ENCODE measurements at places on chromosomes 11 and 22.
A peak's percentile ranks its signal among the peaks of the same experiment; 100 is the strongest.

DNA sequence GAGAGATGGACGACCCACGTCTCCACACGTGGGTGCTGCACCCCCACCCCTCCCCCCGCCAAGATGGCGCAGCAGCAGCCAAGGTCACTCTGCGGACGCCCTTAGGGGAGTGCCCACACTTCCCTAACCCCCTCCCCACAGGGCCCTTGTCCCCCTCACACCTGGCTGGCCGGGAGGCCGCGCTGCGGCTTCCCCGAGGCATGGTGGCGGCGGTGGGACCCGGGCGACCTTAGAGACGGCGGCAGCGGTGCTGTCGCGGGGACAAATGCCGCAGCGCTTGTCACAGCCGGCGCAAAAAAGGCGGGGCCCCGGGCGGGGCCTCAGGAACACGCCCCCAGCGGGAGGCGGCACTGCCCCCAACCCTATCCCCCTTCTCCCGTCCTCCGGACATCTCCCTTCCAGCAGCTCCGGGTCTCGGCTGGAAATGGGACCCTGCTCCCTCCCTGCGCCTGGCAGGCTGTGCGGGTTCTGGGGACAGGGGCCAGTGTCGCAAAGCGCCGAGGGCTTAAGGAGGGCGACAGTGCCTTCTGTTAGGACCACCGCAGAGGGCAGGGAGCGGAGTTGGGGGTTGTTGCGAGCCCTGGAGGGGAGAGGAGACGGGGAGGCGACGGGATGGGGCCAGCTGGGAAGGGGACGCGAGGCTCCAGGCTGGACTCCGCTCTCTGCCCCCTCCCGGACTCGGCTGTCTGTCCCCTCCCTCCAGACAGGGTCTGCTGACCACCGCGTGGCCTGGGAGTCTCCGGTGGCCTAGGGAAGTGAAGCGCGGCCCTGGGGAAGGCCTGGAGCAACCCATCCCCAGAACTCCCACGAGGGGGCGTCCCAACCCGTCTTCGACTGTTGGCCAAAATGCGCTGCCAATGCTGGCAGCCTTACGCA, at the start of gene CHCHD10:
TSS of gene CHCHD10 (minus strand) at position 300 of the 876 bp plus-strand sequence. CDS start at position 202, 98 bp downstream.
- DNase-seq: peak; percentile 72
- H3K4me3 ChIP-seq: peak within 1 kb of the TSS; percentile 81
- H3K36me3 ChIP-seq: peaks cover 2% of the 10 kb centered on the region
- peaks cover 12% of the 10 kb centered on the region for H3K27me3 ChIP-seq

DNA sequence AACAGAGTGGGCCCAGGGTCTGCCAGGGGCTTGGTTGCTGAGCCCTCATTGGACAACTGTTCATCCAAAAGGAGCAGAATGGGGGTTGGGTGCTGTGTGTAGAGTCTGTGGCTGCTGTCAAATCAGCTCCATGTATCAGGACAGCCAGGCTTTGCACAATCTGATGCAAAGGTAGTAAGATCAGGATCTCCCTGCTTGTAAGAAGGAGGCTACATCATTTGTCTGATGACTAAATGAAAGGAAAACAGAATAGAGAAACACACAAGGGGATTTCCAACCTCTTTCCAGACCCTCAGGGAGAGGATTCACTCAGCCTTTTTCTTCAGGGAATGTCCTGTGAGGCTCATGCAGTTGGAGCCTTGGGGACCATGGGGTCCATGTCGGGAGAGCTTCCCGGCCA, 7.2 kb downstream of the MICAL2 start:
- no peaks in the 10 kb centered on the region for H3K36me3 ChIP-seq
- DNase-seq: no peak
- H3K4me1 ChIP-seq: peaks cover 11% of the 10 kb centered on the region
- no peak overlapping the region for H3K27ac ChIP-seq

- H3K27me3 ChIP-seq: no peaks in the 10 kb centered on the region
- H3K4me1 ChIP-seq: no peaks in the 10 kb centered on the region
- no peak overlapping the region for H3K4me3 ChIP-seq
- no peaks in the 10 kb centered on the region for H3K36me3 ChIP-seq
- no peak for DNase-seq
Observed at GRCh38 chr22:49553518-49554295, 274.0 kb downstream of the BRD1 start.

DNA sequence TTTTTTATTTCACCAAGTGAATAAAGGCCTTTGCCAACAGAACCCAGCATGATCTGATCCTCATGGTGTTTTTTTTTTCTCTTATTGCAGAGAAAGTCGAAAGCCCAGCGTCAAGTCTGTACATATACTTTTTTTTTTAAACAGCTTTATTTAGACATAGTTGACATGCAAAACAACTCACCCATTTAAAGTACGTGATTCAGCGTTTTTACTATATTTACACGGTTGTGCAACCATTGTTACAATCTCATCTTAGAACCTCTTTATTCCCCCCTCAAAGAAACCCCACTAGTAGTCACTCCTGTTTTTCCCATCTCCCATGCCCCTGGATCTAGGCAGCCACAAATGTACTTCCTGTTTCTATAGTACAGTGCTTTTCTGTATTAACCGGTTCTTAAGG, 20.6 kb upstream of the AP1B1 start:
- DNase-seq: no peak
- no peak overlapping the region for H3K27ac ChIP-seq
- H3K4me1 ChIP-seq: no peaks in the 10 kb centered on the region
- H3K4me3 ChIP-seq: no peak overlapping the region
- no peaks in the 10 kb centered on the region for H3K27me3 ChIP-seq
- H3K36me3 ChIP-seq: no peaks in the 10 kb centered on the region

DNA sequence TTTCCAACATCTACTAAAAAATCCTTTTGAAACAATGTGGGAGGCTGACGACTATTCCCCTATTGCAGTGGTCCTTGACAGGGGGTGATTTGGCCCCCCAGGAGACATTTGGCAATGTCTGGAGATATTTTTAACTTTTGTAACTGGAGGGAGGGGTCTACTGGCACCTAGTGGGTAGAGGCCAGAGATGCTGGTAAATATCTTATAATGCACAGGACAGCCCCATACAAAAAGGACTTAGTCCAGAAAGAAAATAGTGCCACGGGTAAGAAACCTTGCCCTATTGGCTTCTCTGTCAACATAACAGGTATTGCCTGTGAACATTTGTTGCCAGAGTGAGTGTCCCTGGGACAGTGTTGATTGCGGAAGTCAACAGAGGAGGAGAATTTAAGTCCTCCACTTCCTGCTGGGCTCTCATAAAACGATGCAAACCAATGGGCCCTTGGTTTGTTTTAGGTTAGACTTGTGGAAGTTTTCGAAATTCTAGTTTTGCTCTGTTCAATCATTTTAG, 101.6 kb downstream of the MAML2 start:
- peaks cover 31% of the 10 kb centered on the region for H3K4me1 ChIP-seq
- H3K36me3 ChIP-seq: no peaks in the 10 kb centered on the region
- H3K4me3 ChIP-seq: no peak overlapping the region
- no peak for DNase-seq
- H3K27ac ChIP-seq: no peak overlapping the region

GRCh38 chr22:28589102-28589750, 90.4 kb downstream of the TTC28 start:
- DNase-seq: no peak
- H3K36me3 ChIP-seq: no peaks in the 10 kb centered on the region
- H3K27ac ChIP-seq: no peak overlapping the region

DNA sequence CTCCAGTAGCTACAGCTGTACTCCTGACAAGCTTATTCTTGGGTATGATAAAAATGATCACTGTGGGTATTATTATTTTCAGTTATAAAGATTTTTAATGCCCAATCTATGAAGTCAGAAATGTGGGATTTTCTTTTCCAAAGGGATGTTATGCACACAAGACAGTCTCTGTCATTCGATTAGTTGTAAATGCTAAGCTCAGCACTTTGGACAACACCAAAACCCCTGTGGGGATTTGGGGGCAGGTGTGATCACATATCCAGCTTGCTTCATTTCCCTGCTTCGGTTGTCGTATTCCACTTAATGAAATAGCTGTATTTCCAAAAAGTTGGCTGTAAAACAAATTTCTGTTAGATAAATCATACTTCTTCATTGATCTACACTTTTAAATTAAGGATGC, 931.5 kb downstream of the NTM start:
- H3K36me3 ChIP-seq: no peaks in the 10 kb centered on the region
- no peak for DNase-seq
- H3K27ac ChIP-seq: no peak overlapping the region
- H3K27me3 ChIP-seq: no peaks in the 10 kb centered on the region
- no peak overlapping the region for H3K4me3 ChIP-seq

- H3K4me1 ChIP-seq: no peaks in the 10 kb centered on the region
- H3K27ac ChIP-seq: no peak overlapping the region
- H3K36me3 ChIP-seq: no peaks in the 10 kb centered on the region
- DNase-seq: no peak
Observed at GRCh38 chr11:134372536-134372935, 39.5 kb downstream of the B3GAT1 start.

GRCh38 chr11:47477753-47478152, 28.8 kb upstream of the RAPSN start:
- no peak for DNase-seq
- no peaks in the 10 kb centered on the region for H3K27me3 ChIP-seq
- H3K4me3 ChIP-seq: no peak overlapping the region
- H3K4me1 ChIP-seq: no peaks in the 10 kb centered on the region

DNA sequence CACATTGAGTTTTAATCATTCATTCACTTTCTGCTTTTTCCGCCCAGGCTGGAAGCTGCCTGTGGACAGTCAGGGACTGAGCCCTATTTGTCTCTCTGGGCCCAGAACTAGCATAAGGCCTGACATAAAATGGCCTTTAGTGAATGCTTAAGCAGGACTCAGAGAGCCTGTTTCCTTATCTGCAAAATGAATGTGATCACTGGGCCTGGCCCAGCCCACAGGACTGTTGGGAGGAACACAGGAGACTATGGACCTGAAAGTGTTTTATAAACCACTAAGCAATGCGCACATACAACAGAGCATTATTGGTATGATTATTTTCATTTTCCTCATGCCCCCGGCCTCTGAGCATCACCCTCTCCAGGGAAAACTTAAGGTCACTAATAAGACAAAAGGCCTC, 3.9 kb upstream of the MYH9 start:
- no peak overlapping the region for H3K27ac ChIP-seq
- H3K4me3 ChIP-seq: no peak overlapping the region
- no peak for DNase-seq
- no peaks in the 10 kb centered on the region for H3K27me3 ChIP-seq
- no peaks in the 10 kb centered on the region for H3K36me3 ChIP-seq

GRCh38 chr22:50260801-50261614, 475 bp downstream of the MAPK12 start:
- H3K36me3 ChIP-seq: no peaks in the 10 kb centered on the region
- H3K4me3 ChIP-seq: no peak overlapping the region
- no peaks in the 10 kb centered on the region for H3K27me3 ChIP-seq
- H3K27ac ChIP-seq: no peak overlapping the region

- H3K27ac ChIP-seq: no peak overlapping the region
- H3K4me1 ChIP-seq: no peaks in the 10 kb centered on the region
- peaks cover 50% of the 10 kb centered on the region for H3K27me3 ChIP-seq
- H3K4me3 ChIP-seq: no peak overlapping the region
Observed at GRCh38 chr11:68999093-68999747, 13.8 kb downstream of the MRGPRF start.

DNA sequence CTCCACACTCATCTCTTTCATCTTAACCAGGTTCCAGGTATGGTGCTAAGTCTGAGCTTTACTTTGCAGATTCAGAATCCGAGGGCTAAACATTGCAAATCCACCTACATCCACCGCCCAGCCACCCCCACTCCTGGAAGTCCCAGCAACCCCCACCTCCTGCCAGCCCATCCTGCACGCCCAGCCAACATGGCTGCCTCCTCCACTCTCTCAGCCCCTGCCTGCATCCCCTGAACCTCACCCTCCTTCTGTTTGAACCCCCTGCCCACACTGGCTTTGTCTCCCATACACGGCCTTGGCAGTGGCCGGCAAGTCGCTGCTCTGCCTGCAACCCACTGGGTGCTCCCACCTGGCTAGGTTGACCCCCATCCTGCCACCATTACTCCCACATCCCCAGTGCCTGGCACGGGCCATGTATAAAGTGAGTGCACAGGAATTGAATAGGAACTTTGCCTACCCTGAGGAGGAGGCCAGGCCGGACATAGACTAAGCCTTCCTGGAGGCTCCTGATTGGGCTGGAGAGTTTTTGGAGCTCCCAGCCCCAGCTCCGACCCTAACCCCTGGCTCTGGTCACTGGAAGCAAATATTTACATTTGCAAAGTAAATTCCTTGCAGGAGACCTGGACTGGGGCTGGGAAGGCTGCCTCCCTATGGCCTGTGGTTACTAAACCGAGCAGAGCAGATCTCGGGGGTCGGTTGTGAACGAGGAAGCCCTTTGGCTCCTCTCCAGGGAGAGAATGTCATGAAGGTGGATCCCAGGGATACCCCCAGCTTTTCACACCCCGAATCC, 14.4 kb downstream of the EMID1 start:
- peaks cover 6% of the 10 kb centered on the region for H3K27me3 ChIP-seq
- DNase-seq: no peak
- no peaks in the 10 kb centered on the region for H3K4me1 ChIP-seq
- H3K36me3 ChIP-seq: no peaks in the 10 kb centered on the region
- H3K4me3 ChIP-seq: no peak overlapping the region

GRCh38 chr11:2321311-2321683, 19.5 kb downstream of the TSPAN32 start:
- H3K27me3 ChIP-seq: no peaks in the 10 kb centered on the region
- H3K36me3 ChIP-seq: no peaks in the 10 kb centered on the region
- DNase-seq: no peak
- H3K4me1 ChIP-seq: peaks cover 9% of the 10 kb centered on the region
- H3K27ac ChIP-seq: no peak overlapping the region
- no peak overlapping the region for H3K4me3 ChIP-seq

DNA sequence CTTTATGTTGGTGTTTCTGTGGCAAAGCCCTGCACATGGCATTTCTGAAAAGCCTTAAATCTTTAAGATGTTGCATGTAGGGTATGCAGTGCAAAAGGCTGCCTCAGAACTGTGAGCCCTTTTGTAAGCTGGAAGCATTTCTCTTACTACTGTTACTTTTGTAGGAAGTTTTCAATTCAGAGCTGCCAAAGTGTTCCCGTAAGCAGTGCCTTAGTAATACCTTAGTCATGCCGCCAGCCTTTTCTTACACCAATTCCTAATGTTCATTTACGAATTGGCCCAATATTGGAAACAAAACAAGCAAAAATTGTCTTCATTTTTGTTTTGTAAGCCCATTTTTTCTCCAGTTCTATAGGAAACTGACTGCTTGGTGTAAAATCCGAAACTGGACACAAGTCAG, 67.4 kb upstream of the RASSF10 start:
- no peaks in the 10 kb centered on the region for H3K4me1 ChIP-seq
- H3K27me3 ChIP-seq: no peaks in the 10 kb centered on the region
- H3K36me3 ChIP-seq: no peaks in the 10 kb centered on the region
- no peak overlapping the region for H3K27ac ChIP-seq

- H3K27me3 ChIP-seq: no peaks in the 10 kb centered on the region
- no peak for DNase-seq
- no peak overlapping the region for H3K4me3 ChIP-seq
- no peak overlapping the region for H3K27ac ChIP-seq
- H3K4me1 ChIP-seq: no peaks in the 10 kb centered on the region
Observed at GRCh38 chr11:94897330-94897768, 76.0 kb downstream of the CWC15 start.
